NCI-H1694 (cell line): ENCODE measurements at places on chromosomes 13 and 19.

DNA sequence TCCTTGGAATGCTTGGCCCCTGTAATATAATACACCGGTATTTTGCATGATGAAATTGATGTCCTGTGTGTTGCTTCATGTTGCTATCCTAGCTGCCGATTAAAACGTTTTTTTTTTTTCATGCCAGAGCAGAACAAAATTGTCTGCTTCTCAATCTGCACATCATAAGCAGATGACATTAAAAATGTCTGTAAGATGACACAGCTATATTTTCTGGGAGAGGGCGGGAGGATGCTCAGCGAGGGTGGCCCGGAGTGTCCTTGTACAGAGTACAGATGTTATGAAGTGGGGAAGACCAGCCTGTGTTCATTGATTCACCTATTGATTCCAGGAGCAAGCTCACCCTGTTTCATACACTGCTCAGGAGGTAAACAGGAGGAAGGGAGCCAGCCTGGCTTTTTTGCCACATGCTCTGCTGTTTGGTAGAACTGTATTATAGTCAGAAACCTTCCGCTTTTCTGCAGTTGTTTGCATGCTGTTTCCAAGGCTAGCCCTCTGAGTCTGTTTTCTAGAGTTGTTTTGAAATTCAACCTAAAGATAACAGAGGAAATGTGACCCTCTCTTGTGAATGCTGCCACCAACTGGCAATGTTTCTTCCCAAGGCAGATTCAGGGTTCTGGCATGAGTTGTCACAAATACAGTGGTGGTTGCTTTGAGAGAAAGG is 4.7 kb upstream of the IRS2 start:
- peak; percentile 57 for DNase-seq

DNA sequence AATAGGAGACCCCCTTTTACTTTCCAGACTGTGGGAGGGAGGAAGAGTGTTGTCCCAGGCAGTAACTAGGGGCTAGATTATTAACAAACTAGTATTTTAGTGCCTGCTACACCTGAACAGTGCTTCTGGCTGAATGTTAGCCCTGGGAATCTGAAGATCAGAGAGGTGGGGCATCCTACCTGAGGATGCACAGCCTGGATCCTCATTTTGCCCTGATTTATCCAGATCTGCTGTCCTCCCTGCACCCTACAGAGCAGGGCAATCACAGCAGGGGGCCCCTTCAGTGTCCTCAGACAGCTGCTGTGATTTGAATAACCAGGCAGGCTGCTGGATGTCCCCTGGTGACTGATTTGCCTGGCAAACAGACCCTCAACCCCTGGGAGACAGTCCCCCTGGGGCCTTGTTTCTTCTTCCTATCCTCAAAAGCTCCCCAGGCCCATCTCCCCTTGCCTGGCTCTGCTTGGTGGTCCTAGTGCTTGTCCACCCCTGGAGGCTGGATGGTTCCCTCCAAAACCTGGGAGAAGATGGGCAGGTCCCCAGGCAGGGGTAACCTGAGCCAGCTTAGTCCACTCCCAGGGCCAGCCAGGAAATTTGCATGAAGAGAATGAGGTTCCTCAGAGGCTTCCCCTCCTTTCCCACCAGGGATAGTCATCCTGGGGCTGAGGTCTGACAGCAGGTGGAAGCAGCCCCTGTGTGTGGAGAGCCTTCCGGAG is at the start of gene OVOL3:
TSS of gene OVOL3 (plus strand) at position 657 of the 713 bp plus-strand sequence. CDS start 60 bp downstream, outside the sequence.
- no peak for DNase-seq

DNA sequence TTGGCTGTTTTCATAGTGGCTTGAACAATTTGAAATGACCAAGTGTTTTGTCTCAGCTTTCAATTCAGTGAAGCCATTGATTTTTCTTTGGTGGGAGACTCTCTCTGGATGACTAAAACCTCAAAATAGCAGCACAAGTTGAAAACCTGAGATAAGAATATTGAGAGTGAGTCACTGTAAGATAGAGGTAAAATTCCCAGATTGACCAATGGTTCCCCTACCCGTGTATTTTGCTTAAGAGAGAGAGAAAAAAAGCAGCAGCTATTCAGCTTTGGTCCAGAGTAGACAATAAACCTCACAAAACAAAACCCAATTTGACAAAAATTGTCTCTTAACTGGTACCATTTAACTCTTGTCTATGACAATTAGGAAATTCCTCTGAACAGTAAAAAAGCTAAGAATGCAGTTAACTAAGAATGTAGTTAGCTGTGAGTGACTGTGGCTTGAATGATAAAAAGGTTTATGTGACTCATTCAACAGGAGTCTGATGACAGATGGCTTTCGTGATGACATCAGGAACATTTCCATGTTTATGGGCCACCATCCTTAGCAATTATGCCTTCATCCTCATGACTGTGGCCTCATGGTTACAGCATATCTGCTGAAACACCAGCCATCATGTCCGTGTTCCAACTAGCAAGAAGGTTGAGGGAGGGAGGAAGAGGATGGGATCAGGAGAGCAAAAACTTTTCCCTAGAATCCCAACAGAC is 356.9 kb downstream of the NDFIP2 start:
- DNase-seq = no peak

GRCh38 chr19:4443966-4444764 is 13.4 kb downstream of the UBXN6 start:
- no peak for DNase-seq

DNA sequence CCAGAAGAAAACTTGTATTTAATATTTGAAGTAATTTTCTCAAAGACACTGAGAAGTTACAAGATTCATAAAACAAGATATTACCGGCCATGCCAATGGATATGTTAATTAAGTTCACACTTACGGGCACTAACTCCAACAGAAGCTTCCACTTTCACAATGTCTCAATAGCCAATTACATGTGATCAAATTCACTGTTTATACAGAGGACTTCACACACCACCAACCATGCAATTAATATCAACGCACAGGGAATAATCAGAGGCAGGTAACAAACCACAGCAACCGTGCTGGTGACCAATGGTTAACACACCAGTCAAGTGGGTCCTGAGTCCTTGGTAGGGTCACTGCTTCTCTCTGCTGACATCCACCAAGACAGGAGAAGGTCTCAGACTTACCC is 5.9 kb upstream of the ACOD1 start:
- DNase-seq = no peak

DNA sequence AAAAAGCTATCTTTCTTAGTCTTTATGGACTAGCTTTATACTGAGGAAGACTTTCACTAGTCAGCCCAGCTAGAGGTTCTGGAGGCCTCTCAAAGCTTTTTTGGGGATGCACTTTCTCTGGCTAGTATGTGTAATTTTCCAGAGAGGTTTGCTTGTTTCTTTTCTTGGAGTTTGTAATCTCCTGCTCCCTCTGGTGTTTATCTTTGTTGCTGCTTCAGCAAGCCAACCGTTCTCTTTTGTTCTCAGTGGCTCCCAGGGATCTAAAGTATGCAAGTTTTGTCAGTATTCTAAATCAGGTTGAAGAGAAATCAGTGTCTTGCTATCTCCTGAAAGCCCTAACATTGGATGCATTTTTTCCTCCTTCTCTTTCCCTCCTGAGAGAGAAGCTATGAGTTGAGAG is 121.1 kb upstream of the MYO16 start:
- DNase-seq = no peak

DNA sequence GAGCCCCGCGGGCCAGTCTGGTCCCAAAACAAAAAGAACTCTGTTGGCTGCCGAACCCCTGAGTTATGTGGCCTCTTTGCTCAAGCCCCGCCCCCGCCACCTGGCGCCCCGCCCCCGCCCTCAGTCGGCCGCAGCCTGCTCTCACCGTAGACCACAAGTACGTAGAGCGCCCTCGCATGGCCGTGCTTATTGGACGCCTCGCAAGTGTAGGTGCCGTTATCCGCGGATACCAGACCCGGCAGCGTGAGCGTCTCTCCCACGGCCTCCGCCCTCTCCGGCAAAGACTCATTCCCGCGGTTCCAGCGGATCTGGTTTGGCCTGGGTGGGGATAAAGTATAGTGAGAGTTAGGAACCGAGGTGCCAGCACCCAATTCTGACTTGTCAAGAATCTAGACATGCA is 5.5 kb upstream of the ZNF428 start:
- no peak for DNase-seq

- DNase-seq = peak; percentile 28
Measured at GRCh38 chr19:42563352-42564210, 31.1 kb downstream of the CEACAM8 start.

GRCh38 chr13:69565334-69565733 is 542.3 kb upstream of the ATXN8OS start:
- DNase-seq = no peak

- no peak for DNase-seq
Measured at GRCh38 chr19:57558525-57558924, 1.1 kb downstream of the ZNF550 start.

- DNase-seq = no peak
Measured at GRCh38 chr19:29436591-29437103, 89.1 kb upstream of the VSTM2B start.

DNA sequence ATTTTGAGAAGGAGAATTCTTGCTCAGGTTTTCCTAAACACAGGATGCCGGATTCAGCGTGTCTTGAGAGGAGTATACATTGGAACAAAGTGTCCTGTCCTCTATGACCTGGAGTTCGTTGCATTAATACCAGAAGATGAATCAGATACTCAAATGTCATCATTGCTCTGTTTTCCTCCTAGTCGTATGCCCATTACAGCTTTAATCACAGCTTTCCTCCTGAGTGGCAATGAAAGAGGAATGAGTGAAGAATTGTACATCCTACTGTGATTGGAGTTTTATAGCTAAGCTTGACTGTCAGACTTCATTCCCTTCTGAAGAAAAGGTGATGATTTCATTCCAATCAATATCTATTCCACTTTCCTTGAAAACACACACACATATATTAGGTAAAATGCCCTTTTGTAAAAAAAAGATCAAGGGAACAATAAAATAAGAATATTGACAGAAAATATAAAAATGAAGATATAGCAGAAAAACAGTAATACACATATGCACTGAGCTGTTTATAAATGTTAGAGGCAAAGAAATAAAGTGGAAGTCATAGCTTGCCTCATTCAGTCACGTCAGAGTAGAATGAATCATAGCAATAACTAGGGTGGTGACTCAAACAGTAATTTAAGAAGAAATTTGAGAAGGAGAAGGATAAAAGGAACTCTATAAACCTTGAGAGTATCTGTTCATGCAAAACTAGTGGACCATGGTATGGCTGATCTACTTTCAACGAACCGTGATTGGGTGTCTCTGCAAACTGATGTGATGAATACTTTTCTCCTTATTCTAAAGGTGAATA is 501.5 kb downstream of the SUCLA2 start:
- no peak for DNase-seq

- DNase-seq = no peak
Measured at GRCh38 chr19:51141181-51141580, 920 bp upstream of the SIGLEC7 start.

DNA sequence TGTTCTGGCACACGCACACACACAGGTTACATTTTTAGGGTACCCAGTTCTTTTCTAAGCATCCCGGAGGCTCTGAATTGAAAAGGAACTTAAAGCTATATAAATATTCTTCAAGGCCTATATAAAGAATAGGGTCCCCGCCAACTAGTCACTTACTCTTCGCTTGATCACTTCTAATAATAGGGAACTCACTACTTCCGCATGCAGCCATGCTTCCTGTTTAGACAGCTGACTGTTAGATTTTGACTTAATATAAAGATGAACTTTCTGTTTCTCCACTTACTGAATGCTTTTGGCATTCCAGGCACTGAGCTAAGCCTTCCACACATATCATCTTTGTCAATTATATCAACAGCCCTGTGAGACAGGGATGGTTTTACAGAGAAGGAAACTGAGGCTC is 259.6 kb downstream of the TSHZ3 start:
- no peak for DNase-seq

DNA sequence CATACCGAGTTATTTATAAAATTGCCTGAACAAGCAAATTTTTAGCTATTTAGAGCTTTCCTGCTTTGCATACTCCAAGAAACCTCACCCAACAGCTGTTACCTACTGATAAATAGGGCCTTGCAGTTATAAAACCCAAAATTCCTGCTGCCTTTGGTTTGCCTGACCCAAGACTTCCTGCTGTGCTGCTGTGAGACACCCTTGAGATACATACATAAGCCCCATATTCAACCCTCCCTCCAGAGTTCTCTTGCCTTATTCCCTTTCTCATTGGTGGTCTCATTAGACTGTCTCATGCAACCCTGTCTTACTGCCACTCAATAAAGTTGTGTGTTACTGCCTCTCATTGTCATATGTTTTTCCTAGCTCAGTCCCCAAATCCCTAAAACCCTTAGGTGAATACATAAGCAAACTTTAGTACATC is 677.6 kb downstream of the UQCRFS1 start:
- no peak for DNase-seq

DNA sequence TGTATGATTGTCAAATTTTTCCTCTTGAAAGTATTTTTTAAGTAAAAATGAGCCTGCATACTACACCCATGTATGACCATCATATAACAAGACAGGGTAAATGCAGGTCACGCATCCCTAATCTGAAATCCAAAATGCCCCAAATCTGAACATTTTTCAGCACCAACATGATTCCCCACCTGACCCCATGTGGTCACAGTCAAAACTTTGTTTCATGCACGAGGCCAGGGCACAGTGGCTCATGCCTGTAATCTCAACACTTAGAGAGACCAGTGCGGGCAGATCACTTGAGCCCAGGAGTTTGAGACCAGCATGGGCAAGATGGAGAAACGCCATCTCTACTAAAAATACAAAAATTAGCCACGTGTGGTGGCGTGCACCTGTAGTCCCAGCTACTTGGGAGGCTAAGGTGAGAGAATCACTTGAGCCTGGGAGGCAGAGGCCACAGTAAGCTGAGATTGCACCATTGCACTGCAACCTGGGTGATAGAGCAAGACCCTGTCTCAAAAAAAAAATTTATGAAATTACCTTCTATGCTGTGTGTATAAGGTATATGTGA is 63.7 kb upstream of the NPAS1 start:
- no peak for DNase-seq

DNA sequence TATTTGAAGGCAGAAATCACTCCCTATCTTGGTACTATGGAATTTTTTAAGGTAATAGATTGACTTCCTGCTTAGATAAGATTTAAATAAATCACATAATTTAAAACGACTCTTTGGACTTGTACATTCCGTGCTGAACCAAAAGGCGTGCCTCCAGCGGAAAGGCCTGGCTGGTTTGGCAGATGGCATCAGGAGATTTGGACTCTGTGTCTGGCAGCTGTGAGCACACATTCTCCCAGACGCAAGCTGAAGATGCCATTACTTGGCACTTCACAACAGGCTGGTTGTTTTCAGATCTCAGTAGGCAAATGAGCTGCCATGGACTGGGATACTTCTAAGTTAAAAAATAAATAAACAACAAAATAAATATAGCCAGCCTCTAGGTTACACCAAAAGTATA is 104.5 kb upstream of the SLC15A1 start:
- DNase-seq = no peak
